ENCODE measurements at places on chromosomes 7 and 10.

- H3K4me3 ChIP-seq, result no peak overlapping the region
- H3K36me3 ChIP-seq, result no peaks in the 10 kb centered on the region
- no peaks in the 10 kb centered on the region for H3K27me3 ChIP-seq
- H3K27ac ChIP-seq, result no peak overlapping the region
Measured at GRCh38 chr7:41874201-41874785, 171.4 kb upstream of the INHBA start.

- DNase-seq, result peak; percentile 72
- H3K27ac ChIP-seq, result no peak overlapping the region
- no peak overlapping the region for H3K4me3 ChIP-seq
- no peaks in the 10 kb centered on the region for H3K4me1 ChIP-seq
- no peaks in the 10 kb centered on the region for H3K36me3 ChIP-seq
- H3K27me3 ChIP-seq, result no peaks in the 10 kb centered on the region
Measured at GRCh38 chr10:20407357-20407756, 489.8 kb downstream of the NEBL start.

- H3K27me3 ChIP-seq, result no peaks in the 10 kb centered on the region
- no peak for DNase-seq
- H3K4me1 ChIP-seq, result peaks cover 5% of the 10 kb centered on the region
- H3K36me3 ChIP-seq, result no peaks in the 10 kb centered on the region
- H3K27ac ChIP-seq, result no peak overlapping the region
Measured at GRCh38 chr10:15472008-15472407, 100.9 kb upstream of the FAM171A1 start.

DNA sequence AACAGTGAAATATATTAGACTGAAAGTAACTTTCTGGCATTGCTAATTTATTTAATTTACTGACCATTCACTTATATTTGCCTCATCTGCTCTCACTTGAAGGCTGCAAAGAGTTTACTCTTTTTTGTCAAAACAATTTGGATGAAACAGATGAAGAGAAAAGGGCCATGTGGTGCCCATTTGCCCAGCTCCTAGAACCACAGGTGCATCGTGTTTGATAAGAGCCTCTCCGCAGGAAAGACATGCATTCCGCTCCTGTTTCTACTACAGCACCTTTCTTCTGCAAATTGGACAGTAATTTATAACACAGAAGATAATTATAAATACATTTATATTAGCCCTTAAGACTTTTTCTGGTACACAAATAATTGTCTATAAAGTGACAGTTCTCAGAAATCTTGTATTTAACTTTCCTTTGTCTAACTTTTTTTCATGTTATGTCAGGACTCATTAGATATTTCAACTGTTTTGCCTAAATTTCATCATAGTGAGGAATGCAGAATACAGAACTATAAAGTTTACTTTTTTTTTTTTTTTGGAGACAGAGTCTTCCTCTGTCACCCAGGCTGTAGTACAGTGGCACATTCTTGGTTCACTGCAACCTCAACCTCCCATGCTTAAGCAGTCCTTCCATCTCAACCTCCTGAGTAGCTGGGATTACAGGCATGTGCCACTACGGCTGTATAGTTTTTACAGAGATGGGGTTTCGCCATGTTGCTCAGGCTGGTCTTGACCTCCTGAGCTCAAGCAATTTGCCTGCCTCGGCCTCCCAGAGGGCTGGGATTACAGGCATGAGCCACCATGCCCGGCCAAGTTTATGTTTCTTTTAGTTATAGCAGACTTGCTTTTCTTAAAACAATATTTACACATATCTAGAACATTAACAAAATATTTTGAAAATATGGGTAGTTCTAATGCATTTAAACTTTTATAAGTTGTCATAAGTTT is 869 bp downstream of the LAMB4 start:
- H3K27ac ChIP-seq, result no peak overlapping the region
- H3K36me3 ChIP-seq, result no peaks in the 10 kb centered on the region
- H3K4me1 ChIP-seq, result no peaks in the 10 kb centered on the region
- no peak for DNase-seq

DNA sequence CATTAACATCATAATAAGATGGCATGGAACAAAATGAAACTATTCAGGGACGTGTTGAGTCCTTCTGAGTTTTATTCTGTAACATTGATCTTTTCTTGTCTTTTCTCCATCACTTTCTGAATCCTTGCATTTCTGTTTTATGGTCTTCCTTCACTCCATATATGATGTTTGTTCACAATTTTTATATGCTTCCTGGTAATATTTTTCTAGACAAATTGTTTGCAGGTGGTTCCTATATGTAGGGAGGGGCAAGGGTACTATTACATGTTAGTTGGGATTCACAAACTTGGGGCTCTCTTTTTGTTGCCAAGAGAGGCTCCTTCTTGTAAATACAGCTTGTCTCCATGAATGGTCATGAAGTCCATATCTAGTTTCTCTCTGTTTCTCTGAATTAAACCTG is 159.2 kb downstream of the LHFPL3 start:
- no peaks in the 10 kb centered on the region for H3K4me1 ChIP-seq
- no peak overlapping the region for H3K27ac ChIP-seq
- no peak for DNase-seq
- no peak overlapping the region for H3K4me3 ChIP-seq
- H3K36me3 ChIP-seq, result no peaks in the 10 kb centered on the region
- no peaks in the 10 kb centered on the region for H3K27me3 ChIP-seq

DNA sequence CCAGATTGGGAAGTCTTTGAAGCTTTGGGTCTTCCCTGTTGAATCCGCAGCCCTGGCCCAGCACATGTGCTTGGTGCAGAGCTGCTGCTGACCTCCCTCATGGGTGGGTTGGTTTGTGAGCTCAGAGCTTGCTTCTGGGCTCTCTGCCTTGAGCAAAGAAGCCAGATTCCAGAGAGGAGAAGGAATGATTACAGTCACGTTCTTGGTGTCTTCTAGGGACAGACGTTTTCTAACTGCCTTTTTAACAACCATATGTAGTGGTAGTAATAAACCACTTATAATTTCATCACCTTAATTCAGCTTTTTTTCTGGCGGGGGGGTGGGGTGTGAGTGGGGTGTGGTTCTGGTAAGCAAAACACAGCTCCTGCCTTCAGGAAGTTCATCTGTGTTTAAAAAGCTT is 39.5 kb downstream of the LRMDA start:
- H3K4me3 ChIP-seq, result no peak overlapping the region
- no peaks in the 10 kb centered on the region for H3K27me3 ChIP-seq
- peak; percentile 24 for DNase-seq
- peaks cover 7% of the 10 kb centered on the region for H3K4me1 ChIP-seq

GRCh38 chr7:94997547-94997946 is 90.2 kb downstream of the PPP1R9A start:
- H3K36me3 ChIP-seq, result no peaks in the 10 kb centered on the region
- H3K4me1 ChIP-seq, result no peaks in the 10 kb centered on the region
- H3K27me3 ChIP-seq, result no peaks in the 10 kb centered on the region
- H3K4me3 ChIP-seq, result no peak overlapping the region
- DNase-seq, result no peak

DNA sequence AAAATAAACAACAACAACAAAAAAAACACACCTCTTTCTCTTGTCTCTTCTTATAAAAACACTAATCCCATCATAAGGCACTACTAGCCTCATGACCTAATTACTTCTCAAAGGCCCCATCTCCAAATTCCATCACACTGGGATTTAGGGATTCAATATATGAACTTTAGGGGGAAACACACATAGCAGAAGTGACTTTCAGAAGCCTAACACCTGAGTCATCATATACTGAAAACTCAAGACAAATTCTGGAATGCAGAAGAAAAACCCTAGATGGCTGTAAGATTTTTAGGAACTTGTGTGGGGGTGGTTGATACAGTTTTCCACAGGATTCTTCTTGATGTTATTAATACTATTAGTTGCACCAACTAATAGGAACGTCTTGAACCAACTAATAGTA is 33.7 kb upstream of the CSTF2T start:
- H3K27me3 ChIP-seq, result no peaks in the 10 kb centered on the region
- no peak overlapping the region for H3K4me3 ChIP-seq
- no peaks in the 10 kb centered on the region for H3K36me3 ChIP-seq
- no peak overlapping the region for H3K27ac ChIP-seq
- DNase-seq, result peak; percentile 58
- no peaks in the 10 kb centered on the region for H3K4me1 ChIP-seq

GRCh38 chr10:30784524-30784896 is 155.0 kb upstream of the LYZL2 start:
- peaks cover 20% of the 10 kb centered on the region for H3K4me1 ChIP-seq
- H3K27me3 ChIP-seq, result no peaks in the 10 kb centered on the region
- peak overlapping the region; percentile 87 for H3K27ac ChIP-seq
- no peaks in the 10 kb centered on the region for H3K36me3 ChIP-seq
- peak; percentile 63 for DNase-seq

GRCh38 chr10:80856186-80856585 is 318.5 kb downstream of the SH2D4B start:
- H3K36me3 ChIP-seq, result no peaks in the 10 kb centered on the region
- H3K27me3 ChIP-seq, result no peaks in the 10 kb centered on the region
- DNase-seq, result no peak
- H3K4me3 ChIP-seq, result no peak overlapping the region

DNA sequence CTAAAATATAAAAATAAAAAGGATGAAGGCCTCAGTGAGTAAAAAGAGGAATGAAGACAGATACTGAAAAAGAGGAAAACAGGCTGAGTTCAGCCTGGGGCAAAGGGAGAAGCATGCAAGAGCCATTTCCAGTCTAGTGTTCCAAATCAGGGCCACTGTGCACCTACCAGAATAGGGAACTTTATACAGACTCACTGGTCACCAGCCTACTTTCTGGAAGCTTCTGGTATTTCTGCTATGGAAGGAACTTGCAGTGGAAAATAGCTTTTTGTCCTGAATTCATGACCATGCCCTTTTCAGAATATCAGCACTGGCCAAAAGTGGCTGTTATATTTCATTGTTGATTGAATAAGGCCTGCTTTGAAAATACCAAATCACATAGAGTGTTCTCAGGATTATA is 28.8 kb downstream of the ABRAXAS2 start:
- H3K4me1 ChIP-seq, result no peaks in the 10 kb centered on the region
- H3K36me3 ChIP-seq, result peaks cover 7% of the 10 kb centered on the region
- no peaks in the 10 kb centered on the region for H3K27me3 ChIP-seq
- DNase-seq, result no peak
- no peak overlapping the region for H3K4me3 ChIP-seq

DNA sequence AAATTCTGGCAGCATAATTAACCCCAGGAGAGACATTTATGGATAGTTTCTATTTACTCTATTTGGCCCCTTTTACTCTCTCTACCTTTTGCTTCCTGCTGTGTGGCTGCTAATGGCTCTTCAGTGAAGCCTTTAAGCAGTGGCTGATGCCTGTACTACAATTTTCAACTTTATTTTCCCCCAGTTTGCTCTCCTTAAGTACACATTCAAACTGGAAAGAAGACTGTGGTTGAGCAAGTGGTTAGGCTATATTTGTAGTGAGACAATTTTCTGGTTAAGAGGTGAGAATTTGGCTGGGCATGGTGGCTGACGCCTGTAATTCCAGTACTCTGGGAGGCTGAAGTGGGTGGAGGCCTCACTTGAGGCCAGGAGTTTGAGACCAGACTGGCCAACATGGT is 8.5 kb upstream of the RSBN1L start:
- H3K4me3 ChIP-seq, result no peak overlapping the region
- H3K27ac ChIP-seq, result no peak overlapping the region
- H3K4me1 ChIP-seq, result no peaks in the 10 kb centered on the region
- H3K36me3 ChIP-seq, result no peaks in the 10 kb centered on the region
- H3K27me3 ChIP-seq, result no peaks in the 10 kb centered on the region
- no peak for DNase-seq

GRCh38 chr7:26440233-26441001 is 148.8 kb downstream of the SNX10 start:
- no peaks in the 10 kb centered on the region for H3K27me3 ChIP-seq
- DNase-seq, result no peak
- H3K4me1 ChIP-seq, result no peaks in the 10 kb centered on the region
- H3K36me3 ChIP-seq, result no peaks in the 10 kb centered on the region
- H3K27ac ChIP-seq, result no peak overlapping the region

GRCh38 chr10:17644485-17644943 is 563 bp downstream of the STAM start:
- H3K36me3 ChIP-seq, result no peaks in the 10 kb centered on the region
- H3K27me3 ChIP-seq, result no peaks in the 10 kb centered on the region
- peak overlapping the region; percentile 99 for H3K4me3 ChIP-seq
- peak overlapping the region; percentile 98 for H3K27ac ChIP-seq
- no peak for DNase-seq

GRCh38 chr10:5551531-5552375 is 27.0 kb downstream of the CALML3 start:
- no peak overlapping the region for H3K27ac ChIP-seq
- no peaks in the 10 kb centered on the region for H3K36me3 ChIP-seq
- H3K27me3 ChIP-seq, result no peaks in the 10 kb centered on the region
- no peak for DNase-seq
- peaks cover 19% of the 10 kb centered on the region for H3K4me1 ChIP-seq

- H3K4me1 ChIP-seq, result peaks cover 2% of the 10 kb centered on the region
- peak; percentile 67 for DNase-seq
Measured at GRCh38 chr7:121366852-121367431, 29.2 kb downstream of the FAM3C start.

GRCh38 chr7:94087664-94088352 is 83.7 kb upstream of the BET1 start:
- H3K27ac ChIP-seq, result no peak overlapping the region
- no peaks in the 10 kb centered on the region for H3K27me3 ChIP-seq
- DNase-seq, result peak; percentile 84
- peaks cover 3% of the 10 kb centered on the region for H3K4me1 ChIP-seq
- H3K4me3 ChIP-seq, result peak overlapping the region; percentile 35
- no peaks in the 10 kb centered on the region for H3K36me3 ChIP-seq
